ENCODE measurements at places on chromosomes 3 and 15.

GRCh38 chr15:42929306-42929848, 8.8 kb upstream of the TTBK2 start:
- no peak for DNase-seq

- peak; percentile 97 for DNase-seq
These were observed 50.3 kb downstream of the CHSY1 start for GRCh38 chr15:101201411-101202174.

DNA sequence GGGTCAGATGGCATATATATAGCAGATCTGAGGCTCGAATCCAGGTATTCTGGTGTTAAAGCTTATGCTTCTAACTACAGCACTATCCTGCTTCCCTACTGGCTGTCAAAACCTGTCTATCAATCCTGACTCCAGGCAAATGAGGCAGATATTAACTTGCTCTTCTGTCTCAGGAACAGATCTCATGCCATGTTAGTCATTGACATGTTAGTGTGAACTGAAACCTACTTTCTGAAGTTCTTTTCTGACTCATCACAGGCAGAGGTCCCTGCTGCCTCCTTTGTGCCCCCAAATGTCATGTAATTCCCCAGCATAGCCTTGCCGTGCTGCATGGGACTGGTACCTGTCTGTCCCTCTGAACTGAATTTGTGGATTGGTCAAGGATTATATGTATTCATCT, 125.0 kb upstream of the SMAD3 start:
- DNase-seq, result no peak

GRCh38 chr3:16401273-16401672, 112.2 kb downstream of the RFTN1 start:
- no peak for DNase-seq

DNA sequence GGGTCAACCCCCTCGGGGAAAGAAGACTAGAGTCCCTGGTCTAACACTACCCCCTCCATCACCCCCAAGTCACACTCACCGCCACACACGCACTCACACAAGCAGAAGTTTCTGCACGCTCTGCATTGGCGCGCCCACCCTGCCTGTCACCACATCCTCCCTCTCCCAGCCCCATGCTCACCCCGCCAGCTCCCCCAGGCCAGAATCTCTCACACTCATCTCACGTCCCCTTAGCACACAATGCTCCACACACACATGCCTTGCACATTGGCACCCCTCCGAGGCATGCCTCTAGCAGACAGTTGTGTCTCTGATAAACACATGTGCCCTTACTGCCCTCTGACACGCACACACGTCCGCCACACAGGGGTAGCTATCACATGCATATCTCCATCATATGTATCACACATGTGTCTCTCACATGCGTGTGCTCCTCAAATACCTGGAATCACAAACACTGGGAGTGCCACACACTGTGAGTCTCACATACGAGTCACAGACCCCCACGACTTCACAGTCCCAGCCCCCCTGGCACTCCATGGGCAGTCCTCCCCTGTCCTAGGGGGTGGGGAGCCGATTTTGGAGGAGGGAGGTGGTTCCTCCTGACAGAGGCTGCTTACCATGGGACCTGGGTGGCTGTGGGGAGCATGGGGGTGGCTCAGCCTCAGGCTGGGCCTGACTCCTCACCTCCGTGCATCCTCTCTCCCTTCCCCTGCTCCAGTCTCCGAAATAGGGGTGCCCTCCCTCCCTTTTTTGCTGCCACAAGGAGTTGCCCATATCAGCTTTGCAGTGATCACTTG, 898 bp downstream of the FBLN2 start:
- DNase-seq, result no peak

GRCh38 chr3:187211532-187212195, 14.4 kb downstream of the RTP1 start:
- no peak for DNase-seq

GRCh38 chr3:79351699-79352098, 416.1 kb downstream of the ROBO1 start:
- no peak for DNase-seq

DNA sequence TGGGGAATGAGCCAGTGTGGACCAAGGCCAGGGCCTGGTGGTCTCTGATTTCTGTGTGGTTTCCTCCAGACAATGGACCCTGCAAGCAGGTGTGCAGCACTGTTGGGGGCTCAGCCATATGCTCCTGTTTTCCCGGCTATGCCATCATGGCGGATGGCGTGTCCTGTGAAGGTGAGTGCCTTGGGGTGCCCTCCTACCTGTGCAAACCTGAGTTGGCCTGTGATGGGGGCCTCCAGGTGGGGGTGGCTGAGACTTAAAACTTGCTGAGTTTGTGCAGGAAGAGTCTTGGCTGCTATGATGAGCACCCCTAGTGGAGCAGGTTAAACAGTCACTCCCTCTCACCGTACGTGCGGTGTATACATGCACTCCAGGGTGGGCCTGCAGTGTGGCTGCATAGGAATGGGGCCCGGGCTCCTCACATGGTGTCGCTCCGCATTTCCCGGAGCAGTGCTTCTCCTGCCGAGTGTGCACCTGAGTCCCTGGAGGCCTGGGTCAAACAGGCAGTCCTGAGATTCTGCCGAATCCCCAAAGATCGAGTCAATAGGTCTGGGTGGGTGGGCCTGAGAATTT, 70.8 kb downstream of the FBLN2 start:
- DNase-seq, result no peak

DNA sequence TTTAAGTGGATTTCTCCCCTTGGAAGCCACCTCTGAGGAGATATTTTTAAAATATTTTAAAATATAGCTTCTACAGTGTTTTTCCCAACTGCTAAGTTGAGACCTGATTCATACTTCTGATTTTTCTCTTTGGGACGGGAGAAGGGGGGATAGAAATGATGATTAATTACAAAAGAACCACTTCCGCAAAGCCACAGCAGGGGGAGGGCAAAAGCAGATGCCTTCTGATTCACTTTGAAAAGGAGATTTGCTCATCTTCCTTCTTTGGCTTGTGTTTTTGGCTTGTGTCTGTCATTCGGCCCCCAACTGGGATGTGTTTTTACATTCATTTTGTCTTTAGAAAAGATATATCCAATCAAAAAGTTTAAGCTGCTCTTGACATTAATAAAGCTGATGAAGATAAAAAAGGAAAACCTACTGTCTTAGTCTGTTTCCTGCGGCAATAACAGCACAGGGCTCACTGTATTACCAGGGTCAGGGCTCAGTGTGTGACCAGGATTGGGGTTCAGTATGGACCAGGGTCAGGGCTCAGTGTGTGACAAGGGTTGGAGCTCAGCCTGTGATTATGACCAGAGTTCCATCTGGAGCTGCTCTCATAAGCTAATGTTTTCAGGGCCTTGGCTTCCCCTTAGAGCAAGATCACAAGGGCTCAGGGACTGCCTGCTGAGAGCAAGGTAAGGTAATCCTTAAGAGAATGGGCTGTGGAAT, 223.2 kb downstream of the MTHFS start:
- DNase-seq, result peak; percentile 41

DNA sequence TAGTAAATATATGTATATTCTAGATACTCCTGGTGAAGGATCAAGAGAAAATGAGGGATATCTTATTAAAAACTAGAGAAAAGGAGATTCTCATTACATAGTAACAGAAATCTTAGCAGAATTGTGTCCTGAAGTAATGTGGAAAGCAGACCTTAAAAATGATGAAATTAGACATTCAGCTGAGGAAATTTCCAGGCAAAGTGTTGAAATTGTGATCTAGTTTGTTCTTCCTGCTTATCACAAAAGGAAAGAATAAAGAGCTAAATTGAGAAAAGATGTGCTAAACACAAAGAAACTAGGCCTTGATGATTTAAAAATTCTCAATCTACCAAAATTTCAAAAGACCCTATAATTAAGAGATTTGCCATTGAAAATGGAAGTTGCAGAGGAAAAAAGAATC, 362.6 kb upstream of the PLSCR5 start:
- DNase-seq, result no peak

- no peak for DNase-seq
These were observed 1.2 kb upstream of the C3orf70 start for GRCh38 chr3:185153861-185154629.

- peak; percentile 4 for DNase-seq
These were observed 44.7 kb downstream of the ATP11B start for GRCh38 chr3:182837855-182838454.

DNA sequence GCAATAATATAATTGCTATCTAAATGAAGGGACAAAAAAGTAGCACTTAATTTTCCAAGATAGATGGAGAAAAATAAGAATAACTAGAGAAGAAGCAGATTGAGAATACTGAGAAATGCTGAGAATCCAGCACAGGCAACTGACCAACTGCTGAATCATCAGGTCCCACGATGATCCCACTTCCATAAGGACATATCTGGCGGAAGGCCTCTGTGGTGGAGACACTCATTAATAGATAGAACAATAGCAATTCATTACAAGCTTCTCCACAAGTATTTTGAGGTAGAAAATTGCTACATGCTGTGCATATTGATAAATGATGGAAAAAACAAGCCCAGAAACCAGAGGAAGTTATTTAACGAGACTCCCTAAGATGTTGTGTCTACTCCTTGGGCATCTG, 105.9 kb downstream of the DUT start:
- DNase-seq, result no peak

DNA sequence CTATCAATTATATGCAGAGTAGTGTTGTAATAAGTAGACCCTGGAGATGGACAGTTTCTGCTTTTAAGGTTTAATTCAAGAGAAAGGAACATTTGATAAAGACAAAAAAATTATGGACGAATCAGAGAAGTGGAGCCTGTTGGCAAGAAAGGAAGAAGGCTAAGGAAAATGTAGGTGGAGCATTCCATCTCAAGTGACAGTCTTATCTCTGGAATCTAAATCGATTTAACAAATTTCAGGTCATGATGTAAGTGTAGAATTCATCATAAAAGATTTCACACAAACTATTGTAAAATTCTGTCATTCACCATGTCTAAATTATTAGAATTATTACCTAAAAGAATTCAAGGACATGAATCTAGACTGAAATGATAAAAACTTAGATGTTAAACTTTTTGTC, 36.3 kb downstream of the TSC22D2 start:
- DNase-seq, result no peak

- no peak for DNase-seq
These were observed 331.5 kb upstream of the CFAP20DC start for GRCh38 chr3:59381282-59381681.

DNA sequence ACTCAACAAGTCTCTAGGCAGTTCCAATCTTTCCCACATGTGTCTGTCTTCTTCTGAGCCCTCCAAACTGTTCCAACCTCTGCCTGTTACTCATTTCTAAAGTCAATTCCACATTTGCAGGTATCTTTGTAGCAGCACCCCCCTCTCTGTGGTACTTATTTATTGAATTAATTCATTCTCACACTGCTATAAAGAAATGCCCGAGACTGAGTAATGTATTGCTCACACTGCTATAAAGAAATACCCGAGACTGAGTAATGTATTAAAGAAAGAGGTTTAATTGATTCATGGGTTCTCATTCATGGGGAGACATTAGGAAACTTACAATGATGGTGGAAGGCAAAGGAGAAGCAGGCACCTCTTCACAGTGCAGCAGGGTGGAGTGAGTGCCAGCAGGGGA, 1413.8 kb downstream of the SI start:
- DNase-seq, result no peak

DNA sequence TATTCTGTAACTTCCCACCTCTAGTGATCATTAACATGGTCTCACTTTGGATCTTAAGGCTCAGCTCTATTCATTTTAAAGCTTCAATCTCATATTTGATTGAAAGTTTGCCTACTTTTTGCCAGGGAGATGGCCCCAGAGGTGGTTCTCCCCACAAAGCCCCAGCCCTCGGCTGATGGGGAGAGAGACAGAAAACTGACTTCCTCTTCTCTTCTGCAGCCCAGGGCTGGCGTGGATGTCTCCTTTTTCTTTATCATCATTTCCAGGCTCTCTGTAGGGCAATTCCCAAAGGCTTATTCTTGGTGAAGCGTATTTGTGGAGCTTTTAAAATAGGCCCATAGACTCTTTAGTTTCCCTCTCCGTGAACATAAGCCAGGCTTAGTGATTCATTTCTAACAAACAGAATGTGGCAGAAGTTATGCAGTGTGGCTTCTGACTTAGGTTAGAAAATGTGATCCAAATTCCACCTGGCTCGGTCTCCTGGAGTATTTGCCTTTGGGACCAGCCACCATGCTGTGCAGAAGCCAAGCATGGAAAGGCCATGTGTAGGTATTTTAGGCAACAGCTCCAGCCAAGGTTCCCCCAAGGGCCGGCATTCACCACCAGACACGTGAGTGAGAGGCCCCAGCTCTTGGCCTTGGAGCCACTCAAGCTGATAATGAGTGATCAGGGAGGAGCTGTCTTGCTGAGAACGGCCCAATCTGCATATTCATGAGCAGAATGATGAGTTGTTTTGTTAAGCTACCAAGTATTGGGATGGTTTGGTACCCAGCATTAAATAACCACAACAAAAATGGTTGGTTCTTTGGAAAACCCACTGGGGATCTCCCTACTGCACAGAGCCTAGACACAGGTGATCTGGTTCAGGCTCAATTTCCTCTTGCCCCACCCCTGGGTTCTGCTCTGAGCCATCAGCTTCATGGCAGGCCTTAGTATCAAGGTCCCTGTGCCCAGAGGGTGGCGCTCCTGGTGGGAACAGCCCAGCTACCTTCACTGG, 353.2 kb upstream of the PROK2 start:
- DNase-seq, result no peak

DNA sequence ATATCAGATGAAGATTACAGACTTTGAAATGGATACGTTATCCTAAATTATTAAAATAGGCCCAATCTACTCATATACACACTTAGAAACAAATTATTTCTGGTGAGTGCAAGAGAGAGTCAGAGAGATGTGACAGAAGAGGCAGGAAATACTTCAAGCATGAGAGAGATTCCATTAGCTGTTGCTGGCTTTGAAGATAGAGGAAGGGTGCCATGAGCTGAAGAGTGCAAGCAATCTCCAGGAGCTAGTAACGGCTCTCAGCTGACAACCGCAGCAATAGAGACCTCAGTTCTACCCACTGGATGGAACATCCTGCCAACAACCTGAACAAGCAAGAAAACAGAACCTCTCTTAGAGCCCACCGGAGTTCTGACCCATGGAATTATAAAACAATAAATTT, 270.7 kb upstream of the SLITRK3 start:
- DNase-seq, result no peak
